CD4-positive, alpha-beta T cell treated with Interleukin-17A for 1 hour (primary cell): ENCODE measurements at places on chromosomes 6 and 20.

GRCh38 chr20:49794336-49795134 is 18.1 kb upstream of the SLC9A8 start:
- DNase-seq, result peak; percentile 13

GRCh38 chr6:84860920-84861319 is 96.5 kb upstream of the TBX18 start:
- no peak for DNase-seq

DNA sequence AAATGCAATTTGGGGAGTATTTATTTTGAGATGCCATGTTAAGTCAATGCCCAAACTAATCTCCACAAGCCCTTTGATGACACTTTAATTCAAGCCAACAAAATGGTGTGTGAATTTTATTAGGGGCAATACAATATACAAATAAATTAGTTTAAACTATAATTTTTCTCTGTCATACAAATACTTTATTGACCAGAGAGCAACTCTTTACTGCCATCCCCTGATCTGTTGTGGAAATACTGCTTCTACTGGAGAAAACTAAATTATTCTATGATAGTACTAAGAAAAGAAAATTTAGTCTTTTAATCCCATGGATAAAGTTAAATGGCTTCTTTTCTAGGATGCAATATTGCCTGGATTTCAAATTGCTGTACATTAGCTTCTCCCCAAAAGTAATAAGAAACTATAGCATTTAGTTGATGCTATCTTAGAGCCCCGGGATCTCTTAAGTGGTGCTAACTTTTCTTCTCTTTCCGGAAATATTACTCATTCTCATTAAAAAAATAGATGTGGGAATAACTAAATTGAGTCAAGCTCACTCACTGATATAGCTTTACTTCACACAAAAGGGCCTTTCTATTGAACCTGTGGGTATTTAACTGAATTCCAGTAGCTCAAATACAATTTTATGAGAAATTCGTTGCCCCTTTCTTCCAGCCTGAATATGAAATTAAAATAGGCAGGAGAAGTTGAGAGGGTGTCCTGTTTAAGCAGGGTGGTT is 49.2 kb downstream of the SMPDL3A start:
- no peak for DNase-seq

- no peak for DNase-seq
These were observed 81.1 kb downstream of the BMP5 start for GRCh38 chr6:55794136-55794812.

DNA sequence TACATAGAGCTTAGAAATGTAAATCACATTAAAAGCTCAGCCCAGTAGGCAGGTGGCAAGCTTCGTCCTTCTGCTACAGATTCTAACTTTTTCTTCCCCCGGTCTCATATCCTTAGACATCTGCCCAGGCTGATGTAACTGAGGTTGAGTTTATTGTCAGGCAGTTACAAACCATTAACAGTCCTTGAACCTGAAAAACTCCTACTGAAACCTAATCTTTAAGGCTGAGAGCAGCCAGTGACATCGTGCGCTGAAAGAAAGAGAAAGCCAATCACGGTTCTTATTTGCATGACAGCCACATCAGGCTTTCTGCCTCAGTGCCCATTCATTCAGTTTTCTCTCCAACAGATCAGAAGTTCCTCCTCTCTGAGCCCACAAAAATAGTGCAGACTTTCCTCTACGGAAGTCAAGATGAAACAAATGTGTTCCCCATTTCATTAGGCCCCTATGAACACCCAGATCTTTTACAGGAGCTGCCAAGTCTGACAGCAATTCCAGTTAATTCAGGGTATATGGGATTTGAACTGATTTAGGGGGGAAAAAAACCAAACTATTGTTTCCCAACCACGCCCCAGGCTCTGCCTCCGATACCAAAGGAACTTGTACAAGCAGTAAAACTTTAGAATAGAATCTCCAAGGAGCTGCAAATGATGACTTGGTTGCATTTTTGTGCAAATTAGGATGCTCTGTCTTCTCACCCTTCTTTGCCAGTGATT is at the start of gene NHSL1:
Gene NHSL1 (minus strand): TSS at position 192 of the 716 bp plus-strand sequence. CDS start 204 bp downstream, outside the sequence.
- no peak for DNase-seq

- no peak for DNase-seq
These were observed 21.2 kb upstream of the NFATC2 start for GRCh38 chr20:51563486-51564332.

DNA sequence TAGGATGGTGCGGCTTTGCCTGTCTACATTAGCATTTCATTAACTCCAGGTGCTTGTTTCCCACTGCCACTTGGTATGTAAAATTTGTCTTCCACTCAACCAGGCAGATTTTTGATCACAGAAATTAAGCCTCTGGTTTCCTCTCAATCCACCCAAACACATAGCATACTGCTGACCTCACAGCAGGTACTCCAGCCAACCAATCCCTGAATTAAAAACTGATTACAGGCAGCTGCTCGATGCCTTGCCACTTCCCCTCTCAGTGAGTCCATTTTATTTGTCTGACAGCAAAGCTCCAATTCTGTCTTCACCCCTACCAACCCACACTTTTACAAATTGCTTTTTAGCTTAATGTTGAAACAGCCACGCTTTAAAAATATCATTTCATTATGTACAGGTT is 95.2 kb downstream of the PLCB1 start:
- DNase-seq, result no peak

- DNase-seq, result no peak
These were observed 41.2 kb downstream of the EIF2S2 start for GRCh38 chr20:34070859-34071258.

GRCh38 chr6:140711019-140711613 is 1336.7 kb upstream of the CITED2 start:
- DNase-seq, result no peak

- peak; percentile 39 for DNase-seq
These were observed 1.9 kb downstream of the BCL2L1 start for GRCh38 chr20:31720486-31721407.

DNA sequence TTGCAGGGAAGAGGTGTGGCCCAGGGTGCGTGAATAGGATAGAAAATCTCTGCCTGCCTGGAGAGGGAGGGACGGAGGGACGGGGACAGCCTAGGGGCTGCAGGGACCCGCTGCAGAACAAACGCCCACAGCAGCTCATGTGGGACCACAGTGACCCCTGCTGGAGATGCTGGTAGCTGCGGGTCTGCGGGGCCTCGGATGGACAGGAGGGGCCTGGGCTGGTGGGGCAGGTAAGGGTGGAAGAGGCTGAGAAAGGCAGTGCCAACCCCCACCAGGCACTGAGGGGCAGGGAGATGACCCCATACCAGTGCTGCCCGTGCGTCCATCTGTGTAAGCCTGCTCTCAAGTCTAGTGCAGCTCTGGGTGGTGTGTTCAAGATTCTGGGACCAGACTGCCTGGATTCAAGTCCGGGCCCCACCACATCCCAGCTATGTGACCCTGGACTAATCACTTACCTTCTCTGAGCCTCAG is 39.4 kb downstream of the KIAA1755 start:
- DNase-seq, result peak; percentile 59

- DNase-seq, result no peak
These were observed 8.1 kb upstream of the OCSTAMP start for GRCh38 chr20:46558511-46558959.

DNA sequence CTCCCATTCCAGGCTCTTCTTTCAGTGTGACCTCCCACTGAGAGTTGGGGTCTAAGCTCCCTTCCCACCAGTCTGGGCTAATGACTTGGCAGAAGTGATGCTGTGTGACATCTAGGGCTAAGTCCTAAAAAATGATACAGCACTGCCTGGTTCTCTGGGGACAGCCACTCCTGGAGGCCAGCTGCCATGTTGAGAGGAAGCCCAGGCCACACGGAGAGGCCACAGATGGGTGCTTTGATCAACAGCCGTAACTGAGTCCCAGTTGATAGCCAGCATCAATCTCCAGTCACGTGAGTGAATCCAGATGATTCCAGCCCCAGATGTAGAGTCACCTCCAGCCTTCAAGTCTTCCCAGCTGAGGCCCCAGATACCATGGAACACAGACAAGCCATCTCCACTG is 13.8 kb downstream of the SUN5 start:
- DNase-seq, result no peak

- no peak for DNase-seq
These were observed 8.9 kb upstream of the TMEM14A start for GRCh38 chr6:52662031-52662430.

DNA sequence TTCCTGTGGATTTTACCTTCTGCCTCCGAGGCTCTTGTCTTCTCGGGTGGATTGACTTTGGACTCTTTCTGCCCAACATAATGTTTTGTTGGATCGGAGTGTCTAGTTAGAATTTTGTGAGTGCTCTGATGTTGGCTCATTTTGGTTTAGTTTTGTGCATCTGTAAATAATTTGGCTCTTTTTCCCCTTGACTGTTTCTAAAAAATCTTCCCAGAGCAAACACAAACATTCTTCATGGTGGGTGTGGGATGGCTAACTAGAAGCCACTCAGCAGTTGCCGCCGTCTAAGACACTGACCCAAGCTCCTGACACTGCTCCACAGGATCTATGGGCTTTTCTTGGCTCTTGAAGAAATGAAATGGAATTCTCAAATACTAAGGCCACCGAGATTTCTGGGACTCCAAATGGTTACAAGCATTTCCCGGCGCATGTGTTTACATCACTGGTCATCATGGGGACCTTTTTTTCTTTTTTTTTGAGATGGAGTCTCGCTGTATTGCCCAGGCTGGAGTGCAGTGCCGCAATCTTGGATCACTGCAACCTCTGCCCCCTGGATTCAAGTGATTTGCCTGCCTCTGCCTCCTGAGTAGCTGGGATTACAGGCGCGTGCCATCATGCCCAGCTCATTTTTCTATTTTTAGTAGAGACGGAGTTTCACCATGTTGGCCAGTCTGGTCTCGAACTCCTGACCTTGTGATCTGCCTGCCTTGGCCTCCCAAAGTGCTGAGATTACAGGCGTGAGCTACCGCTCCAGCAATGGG is 92.0 kb upstream of the FRMD1 start:
- no peak for DNase-seq

DNA sequence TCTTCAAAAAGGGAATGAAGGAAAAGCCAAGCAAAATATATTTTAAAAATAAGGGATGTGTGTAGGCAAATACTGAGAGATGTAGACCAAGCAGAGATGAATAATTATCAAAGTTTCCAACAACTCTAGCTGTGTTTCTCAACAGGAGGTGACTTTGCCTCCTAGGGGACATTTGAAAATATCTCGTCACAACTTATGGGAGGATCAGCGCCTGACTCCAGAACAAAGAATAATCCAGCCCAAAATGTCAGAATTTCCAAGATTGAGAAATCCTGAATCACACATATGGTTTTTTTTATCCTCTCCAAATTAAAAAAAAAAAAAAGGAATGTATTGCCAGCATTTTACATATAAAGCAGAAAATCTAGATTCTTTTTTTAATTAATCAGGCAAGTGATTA is 241.2 kb upstream of the ZFP64 start:
- DNase-seq, result no peak

DNA sequence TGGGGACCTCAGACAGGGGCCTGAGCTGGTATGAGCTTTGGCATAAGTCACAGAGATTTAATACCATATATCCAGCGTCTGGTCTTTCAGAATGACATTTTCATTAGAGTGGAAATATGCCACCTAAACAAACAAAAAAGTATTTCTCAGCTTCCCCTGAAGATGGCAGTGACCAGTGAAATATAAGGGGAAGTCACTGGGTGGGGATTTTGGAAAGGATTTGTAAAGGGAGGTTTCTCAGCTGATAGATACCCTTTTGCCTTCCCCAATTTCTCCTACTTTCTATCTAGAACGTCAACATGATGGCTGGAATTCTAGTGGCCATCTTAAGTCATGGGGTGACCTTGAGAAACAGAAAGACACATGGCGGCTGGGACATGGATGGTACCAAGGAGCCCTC is 137.7 kb upstream of the LRFN2 start:
- no peak for DNase-seq

DNA sequence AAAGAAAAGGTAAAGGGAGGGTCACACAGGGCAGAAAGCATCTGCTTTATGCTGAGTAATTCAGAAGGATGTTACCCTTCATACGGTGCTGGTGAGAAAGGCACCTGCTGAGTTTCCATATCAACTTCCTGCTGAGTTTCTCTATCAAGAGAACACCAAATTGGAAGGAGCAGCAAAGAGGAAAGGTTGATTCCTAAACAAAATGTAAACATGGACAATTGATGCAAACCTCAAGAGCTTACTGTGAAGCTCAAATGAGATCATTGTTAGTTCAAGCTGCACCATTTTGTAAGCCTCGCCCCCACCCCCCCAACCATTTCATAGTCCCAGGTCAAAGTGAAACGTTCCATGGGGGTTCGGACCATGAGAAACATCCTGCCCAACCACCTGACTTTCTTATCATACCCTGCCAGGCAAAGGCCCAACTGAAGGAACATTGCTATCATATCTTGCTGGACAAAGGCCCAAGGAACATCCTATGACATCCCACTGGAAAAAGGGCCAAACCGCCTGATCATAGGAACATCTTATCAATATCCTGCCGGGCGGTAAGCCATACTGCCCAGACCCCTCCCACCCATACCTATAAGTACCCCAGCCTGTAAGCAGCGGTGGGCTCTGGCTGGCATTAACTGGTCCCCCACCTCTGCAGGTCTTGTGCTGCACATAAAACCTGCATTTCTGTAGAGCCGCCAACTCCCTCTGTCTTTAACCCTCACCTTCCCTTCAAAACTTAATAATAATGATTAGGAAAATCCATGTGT is 171.6 kb downstream of the UBE3D start:
- DNase-seq, result no peak

DNA sequence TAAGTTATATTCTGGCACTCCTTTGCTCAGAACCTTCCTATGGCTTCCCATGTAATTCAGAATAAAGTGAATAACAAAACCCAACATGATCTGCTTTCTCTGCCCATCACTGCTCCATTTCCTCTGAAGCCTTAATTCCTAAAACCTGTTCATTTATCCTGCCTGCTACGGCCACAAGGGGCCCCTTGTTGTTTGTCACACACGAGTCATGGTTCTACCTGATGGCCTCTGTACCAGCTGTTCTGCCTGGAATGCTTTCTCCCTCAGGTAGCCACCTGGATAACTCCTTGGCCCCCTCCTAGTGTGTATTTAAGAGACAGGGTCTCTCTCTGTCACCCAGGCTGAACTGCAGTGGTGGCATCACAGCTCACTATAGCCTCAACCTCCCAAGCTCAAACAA is 26.8 kb downstream of the ERGIC3 start:
- no peak for DNase-seq

GRCh38 chr6:164097551-164098398 is 683.3 kb downstream of the QKI start:
- no peak for DNase-seq

DNA sequence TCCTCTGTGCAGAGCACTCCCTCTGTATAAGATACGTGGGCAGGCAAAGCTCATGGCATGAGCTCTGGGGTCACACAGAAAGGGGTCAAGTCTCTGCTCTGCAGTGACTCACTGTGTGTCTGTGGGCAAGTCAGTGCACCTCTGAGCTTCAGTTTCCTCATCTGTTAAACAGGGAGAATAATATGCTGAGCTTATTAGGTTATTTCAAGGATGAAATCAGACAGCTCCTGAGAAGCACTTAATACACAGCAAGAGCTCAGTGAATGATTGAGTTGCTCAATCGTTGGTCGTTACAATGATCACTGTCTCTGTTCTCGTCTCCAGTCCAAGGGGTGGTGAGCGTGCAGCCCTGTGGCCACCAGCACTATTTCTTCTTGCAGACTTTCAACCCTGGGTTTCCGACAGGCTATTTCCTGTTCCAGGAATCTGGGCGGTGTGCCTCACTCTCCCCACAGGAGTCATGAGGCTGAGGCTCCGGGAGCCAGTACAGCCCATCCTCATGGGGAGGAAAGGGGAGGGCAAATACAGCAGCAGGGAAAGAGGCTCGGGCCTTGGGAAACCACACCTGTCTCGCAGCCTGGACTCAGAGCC is 28.9 kb downstream of the KIAA1755 start:
- no peak for DNase-seq
